SHP77 treated with DMSO at 0.1 percent for 48 hours (cell line): ENCODE measurements at places on chromosomes 6 and 20.

DNA sequence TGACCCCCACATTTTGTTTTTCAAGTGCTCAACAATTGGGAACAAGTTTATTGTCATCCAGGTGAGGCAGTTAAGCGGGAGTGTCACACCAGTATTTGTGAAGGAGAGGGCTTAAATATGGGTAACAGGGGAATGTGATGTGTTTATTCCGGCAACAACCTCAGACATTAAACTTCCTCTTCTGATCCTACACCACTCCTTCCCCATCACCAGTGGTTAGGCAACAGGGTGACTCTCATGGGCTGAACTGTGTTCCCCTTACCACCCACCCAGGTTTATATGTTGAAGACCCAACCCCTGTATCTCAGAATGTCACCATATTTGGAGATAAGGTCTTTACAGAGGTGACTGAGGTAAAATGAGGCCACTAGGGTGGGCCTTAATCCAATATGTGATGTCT, 52.1 kb upstream of the RNF182 start:
- no peak for DNase-seq

GRCh38 chr6:45997875-45998506, 17.7 kb downstream of the CLIC5 start:
- no peak for DNase-seq

- DNase-seq = no peak
These were observed 15.4 kb upstream of the SLC22A16 start for GRCh38 chr6:110491644-110492317.

DNA sequence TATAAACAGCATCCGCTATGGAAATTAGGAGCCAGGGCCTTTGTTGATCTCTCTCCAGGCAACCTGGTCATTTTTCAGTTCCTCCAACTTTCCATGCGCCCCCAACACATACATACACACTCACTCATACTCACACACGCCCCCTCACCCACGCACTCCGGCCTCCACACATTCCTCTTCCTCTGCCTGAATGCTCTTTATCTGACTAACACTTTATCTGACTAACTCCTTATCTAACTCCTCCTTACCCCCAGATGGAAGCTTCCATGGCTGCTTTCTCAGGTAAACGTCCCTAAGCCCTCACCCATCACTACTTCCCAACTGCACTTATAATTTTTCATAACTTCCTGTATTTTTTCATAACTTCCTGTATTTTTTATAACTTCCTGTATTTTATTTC, 17.4 kb downstream of the CASS4 start:
- DNase-seq = no peak

- no peak for DNase-seq
These were observed 6.4 kb downstream of the SYNJ2 start for GRCh38 chr6:157987788-157988699.

GRCh38 chr6:17914651-17915050, 72.8 kb downstream of the KIF13A start:
- no peak for DNase-seq

DNA sequence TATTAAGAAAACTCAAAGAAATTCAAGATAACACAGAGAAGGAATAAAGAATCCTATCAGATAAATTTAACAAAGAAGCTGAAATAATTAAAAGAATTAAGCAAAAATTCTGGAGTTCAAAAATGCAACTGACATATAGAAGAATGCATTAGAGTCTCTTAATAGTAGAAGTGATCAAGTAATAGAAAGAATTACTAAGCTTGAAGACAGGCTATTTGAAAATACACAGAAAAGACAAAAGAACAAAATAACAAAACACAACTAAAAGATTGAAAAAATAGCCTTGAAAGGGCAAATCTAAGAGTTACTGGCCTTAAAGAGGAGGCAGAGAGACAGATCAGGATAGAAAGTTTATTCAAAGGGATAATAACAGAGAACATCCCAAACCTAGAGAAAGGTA, 12.1 kb downstream of the SNX14 start:
- DNase-seq = no peak

DNA sequence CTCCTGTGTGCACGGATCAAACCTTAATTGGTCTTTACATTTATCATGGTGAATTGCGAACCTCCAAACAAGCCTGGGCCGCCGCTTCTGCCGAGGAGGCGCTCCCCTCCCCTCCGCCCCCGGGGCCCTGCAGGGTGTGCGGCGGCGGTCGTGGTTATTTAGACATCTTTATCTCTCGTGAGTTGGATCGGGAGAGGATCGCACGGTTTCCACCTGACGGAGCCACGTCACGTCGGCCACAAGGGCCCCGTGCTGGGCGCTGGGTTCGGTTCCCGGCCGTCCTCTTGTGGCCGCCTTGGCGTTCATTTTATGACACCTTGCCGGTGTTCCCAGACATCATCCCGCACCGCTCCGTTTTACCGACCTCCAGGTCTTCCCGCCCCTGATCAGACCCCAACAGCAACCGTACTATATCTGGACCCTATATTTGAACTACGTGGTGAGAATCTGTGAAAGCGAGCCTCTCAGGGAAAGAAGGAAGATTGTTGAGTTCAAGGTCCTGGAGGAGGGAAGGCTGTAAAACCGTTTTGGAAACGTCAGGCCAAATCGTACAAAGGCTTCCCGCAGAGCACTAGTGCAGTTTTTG, 1.3 kb upstream of the CNR1 start:
- DNase-seq = no peak

- no peak for DNase-seq
These were observed 48.7 kb downstream of the EYA4 start for GRCh38 chr6:133289733-133290306.

GRCh38 chr6:135084916-135085269, 30.3 kb upstream of the HBS1L start:
- DNase-seq = no peak

DNA sequence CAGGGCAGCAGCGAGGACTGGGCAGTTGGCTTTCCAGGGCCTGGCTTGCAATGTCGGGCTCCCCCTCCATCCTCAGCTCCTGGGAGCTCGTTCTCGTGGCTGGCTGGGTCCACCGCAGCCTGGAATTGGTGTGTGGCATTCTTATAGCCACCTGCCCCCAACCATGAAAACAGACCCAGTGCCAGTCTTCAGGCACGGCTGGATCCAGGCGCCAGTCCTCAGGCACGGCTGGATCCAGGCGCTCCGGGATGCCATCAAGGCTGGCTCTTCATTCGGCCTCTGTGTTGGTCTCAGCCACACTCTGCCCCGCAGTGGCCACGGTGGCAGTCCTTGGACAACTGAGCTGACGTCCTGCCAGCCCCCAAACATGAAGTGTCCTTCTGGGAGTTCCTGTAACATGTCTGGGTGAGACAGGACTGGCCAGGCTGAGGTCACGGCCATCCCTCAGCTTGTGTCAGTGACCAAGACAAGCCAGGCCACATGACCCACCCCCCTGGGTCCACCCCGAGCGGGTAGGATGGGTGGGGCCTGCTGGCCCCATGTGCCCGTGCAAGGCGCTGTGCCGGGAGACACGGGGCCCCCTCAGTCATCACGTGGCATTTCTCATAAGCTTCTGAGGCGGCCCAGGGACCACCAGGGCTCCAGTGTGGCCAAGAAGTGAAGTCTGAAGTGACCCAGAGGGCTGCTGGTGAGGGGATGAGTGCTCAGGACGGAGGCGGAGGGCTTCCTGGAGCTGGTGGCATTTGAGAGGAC, 99.0 kb downstream of the TAF4 start:
- DNase-seq = no peak

DNA sequence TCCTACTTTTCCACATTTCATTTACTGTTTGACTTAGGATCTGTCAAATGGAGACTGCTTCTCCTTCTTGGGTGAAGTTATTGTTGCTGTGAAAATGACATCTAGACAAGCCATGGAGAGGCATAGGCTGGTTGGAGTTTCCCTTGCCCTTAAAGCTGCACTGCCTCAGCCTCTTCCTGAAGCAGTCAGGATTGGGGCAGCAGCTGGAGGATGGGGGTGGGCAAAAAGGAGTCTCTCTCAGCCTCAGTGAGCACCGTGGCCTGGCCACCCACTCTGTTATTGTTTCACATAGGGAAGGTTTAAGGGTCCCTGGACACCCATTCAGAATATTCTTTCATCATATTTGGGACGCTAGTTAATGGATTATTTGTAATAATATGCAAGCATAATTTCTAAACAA, 7.7 kb upstream of the ZBTB24 start:
- DNase-seq = no peak

DNA sequence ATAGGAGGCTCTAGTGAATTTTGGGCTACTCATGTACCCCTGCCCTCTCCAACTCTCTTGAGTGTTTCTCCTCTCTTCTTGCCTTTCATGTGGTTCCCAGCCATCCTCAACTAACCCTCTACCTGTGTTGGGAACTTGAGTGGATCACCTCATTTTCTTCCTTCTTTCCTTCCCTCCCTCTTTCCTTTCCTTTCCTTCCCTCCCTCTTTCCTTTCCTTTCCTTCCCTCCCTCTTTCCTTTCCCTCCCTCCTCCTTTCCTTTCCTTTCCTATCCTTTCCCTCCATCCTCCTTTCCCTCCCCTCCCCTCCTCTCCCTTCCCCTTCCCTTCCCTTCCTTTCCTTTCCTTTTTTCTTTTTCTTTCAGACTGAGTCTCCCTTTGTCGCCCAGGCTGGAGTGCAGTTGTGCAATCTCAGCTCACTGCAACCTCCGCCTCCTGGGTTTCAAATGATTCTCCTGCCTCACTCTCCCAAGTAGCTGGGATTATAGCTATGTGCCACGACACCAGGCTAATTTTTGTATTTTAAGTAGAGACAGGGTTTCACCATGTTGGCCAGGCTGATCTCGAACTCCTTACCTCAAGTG, 63.8 kb downstream of the BTBD3 start:
- no peak for DNase-seq

- DNase-seq = no peak
These were observed 3.5 kb upstream of the RAET1L start for GRCh38 chr6:150028799-150029198.

DNA sequence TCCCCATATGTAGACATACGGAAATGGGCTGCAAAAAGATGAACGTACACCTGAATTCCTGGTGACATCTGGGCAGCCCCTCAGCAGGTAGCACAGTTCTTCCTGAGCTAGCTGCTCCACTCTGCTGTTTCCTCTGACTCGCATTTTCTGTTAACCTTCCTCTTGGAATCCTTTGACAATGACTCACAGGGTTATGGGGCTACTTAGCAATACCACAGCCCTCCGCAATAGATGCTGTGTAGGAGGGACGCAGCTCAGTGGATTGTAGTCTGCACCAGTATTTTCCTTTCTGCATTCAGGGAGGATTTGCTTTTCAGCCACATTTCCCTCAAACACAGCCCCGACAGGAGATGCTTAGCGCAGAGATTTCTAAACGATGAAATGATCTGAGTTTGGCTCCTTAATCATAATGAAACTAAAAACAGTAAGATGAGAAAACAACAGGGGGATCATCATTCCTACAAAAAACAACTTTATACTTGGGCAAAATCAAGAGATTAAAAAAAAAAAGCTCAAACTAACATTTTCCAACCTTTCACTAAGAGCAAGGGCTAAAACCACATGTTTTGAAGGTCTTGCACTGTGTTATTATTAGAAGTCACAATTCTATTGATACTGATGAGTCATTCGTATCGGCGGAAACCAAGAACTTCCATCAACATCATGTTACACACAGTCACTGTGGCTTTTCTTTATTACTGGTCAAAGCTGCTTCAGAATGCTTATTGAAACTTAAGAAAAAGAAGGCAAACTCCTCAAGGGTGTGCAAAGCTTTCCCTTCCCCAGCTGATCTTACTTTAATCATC, 12.2 kb downstream of the BACH2 start:
- DNase-seq = no peak

- no peak for DNase-seq
These were observed 111.1 kb downstream of the TOX2 start for GRCh38 chr20:44025756-44026155.

DNA sequence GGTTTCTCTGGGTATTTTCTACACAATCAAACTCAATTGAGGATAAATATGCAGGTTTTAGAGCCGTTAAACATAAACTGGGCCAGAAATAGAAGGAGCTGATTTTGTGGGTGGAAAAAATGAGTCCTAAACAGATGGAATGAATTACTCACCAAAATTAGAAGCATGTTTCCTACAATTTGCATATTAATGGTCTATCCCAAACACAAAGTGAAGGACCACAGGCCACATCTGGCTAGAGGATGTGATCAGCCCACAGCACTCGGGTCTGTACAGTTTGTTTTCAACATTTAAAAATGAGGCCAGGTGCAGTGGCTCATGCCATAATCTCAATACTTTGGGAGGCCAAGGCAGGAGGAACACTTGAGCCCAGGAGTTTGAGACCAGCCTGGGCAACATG, 296.3 kb downstream of the PREX1 start:
- no peak for DNase-seq

DNA sequence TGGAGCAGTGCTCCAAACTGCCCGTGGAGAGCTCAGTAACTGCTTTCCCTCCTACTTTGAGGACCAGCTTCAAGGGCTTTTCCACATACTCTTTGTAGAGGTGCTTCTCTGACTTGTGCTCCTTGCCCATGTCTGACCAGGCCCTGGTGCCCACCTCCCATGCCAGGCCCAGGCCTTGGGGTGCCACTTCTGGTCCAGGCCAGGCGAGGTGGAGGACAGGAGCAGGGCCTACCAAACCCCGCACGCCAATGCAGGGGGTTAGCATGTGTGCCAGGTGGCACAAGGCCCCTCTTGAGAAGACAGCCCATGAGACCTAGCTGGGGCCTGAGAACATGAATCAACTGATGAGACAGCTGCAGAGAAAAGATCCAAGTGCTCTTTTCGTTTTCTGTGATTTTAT, 47.0 kb upstream of the PLN start:
- no peak for DNase-seq

DNA sequence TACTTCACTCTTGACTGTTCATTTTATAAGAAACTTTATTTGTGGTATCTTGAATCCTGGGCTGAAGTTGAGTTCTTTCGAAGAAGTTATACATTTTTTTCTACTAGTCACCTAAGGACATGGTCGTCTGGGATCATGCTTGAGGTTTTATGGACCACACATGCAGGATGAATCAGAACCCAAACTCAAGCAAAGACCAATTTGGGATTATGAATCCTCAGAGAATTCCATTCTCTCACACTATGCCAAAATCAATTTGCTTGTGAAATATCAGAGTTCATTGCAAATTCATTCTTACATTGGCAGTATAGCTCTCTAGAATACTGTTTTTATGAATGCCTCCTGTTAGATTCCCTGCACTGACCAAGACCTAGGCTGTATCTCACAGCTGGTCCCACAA, 114.3 kb upstream of the HDAC2 start:
- DNase-seq = no peak

GRCh38 chr20:40758790-40759189, 69.8 kb upstream of the MAFB start:
- DNase-seq = no peak

DNA sequence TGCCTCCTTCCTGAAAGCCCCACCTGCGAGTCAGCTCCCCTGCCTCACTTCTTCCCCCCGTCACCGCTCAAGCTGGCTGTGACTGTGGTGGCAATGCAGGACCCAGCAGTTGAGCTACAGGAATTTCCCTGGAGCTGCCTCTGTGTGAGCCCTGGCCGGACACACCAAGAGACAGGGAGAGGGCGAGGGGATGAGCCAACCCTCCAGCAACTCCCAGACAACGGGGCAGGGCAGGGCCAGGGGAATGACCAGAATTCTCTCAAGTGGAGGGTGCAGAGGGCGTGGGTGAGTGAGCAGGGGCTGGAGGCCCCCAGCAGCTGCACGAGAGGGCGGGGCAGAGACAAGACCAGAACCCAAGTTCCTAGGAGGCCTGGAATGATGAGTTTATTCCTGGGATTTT, 4.9 kb upstream of the ARFGAP1 start:
- DNase-seq = no peak
